ENCODE measurements at places on chromosomes 1 and 21.

DNA sequence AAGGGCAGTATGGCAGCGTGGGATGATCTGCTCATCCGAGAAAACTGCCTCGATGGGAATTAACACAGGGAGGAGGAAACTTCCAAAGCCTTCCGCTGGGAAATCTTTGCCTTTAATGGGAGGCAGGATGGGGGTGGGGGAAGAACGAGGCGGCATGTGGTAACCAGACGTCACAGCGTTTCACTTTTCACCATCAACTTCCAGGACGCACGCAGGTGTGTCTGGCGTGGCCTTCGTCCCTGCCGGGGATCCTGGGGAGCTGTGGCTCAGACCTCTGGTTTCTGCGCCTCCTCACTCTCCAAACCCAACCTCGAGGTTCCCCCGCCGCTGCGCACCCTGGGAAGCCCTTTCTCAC lies 282 bp downstream of the RSPH1 start:
- DNase-seq = no peak

GRCh38 chr1:226732856-226733291 lies 6.2 kb downstream of the ITPKB start:
- no peak for DNase-seq

GRCh38 chr1:67552336-67552759 lies 122.1 kb upstream of the SERBP1 start:
- DNase-seq = no peak

DNA sequence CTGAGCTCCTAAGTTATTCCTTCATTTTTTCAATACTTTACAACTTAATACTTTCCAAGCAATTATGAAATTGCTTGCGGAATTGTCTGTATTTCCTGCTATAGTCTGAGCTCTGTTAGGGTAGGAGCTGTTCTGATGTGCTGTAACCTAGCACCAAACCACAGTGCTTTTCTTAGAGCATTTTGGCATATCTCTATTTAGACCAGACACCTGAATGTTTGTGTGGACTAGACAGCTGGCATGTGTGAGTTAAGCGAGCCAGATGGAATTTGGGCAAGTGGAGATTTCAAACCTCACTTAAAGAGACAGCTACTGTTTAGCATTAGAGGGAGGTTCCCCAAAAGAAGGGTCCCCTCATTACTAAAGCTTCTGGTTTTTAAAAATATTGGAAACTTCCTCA lies 106.1 kb downstream of the RWDD3 start:
- DNase-seq = no peak

- peak; percentile 86 for DNase-seq
These were observed 3.7 kb upstream of the PLOD1 start for GRCh38 chr1:11930571-11931445.

- DNase-seq = no peak
These were observed 78.7 kb upstream of the TSPAN2 start for GRCh38 chr1:115168026-115168425.

GRCh38 chr1:93631626-93632365 lies 49.8 kb downstream of the BCAR3 start:
- DNase-seq = no peak

DNA sequence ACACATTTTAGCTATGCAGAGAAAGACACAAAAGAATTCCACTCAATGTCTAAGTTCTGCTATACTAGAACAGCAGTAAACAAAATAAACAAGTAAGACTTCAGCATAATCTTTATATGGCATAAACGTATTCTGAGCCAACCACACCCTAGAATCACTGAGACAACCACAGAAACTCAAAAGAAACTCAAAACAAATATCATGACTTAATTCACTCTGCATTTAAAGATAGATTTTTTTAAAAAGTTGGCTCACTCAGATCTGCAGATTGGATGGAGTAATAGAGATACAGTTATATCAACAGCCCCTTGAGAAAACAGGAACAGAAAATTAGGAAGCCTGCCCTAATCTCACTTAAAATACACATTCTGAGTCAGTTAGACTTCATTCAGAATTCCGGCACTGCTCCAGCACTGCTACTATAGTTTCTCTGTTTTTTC lies 95.0 kb downstream of the COL24A1 start:
- peak; percentile 16 for DNase-seq
